ENCODE measurements at places on chromosomes 1 and 21. TPM values are rescaled to one million over a fixed set of nuclear protein-coding genes. Genes with fewer than 3 reads are reported as not detected.

- DNase-seq = no peak
Observed at GRCh38 chr1:19058476-19058797, 102.0 kb upstream of the IFFO2 start.

DNA sequence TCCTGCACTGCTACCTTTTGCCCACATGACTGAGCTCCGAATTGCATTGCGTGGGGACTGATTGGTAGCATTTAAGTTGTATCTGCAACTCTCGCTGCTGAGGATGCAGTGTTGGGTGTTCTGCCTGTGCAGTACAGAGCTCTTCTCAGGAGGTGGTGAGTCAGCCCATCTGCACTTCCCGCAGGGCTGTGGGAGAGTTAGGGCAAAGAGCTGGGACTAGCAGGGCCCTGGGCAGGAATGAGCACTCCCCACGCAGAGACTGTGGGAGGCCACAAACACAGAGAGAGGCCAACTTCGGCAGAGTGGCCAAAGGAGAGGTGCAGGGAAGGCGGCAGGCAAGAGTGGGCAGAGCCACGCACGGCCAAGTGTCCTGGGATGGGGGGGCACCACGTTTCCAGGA is 244.7 kb downstream of the SIPA1L2 start:
- no peak for DNase-seq

- DNase-seq = no peak
Observed at GRCh38 chr1:63797056-63797726, 23.4 kb downstream of the ROR1 start.

- DNase-seq = no peak
Observed at GRCh38 chr1:4591926-4592325, 62.5 kb upstream of the AJAP1 start.

GRCh38 chr1:112457241-112457640 is 51.5 kb upstream of the WNT2B start:
- no peak for DNase-seq

Gene PRR9
- not detected for total RNA-seq

Gene SERPINC1
- total RNA-seq = 0.30 TPM

All from lower lobe of right lung (tissue), 2 donors.